ENCODE measurements at places on chromosomes 11 and 22. TPM values are rescaled to one million over a fixed set of nuclear protein-coding genes. Genes with fewer than 3 reads are reported as not detected.

The MISFA gene
- polyA plus RNA-seq, result 11.1 TPM

The OR51B2 gene
- not detected for polyA plus RNA-seq

The NFAM1 gene
- polyA plus RNA-seq, result 0.69 TPM

The SCGB1C1 gene
- not detected for polyA plus RNA-seq

The DDI1 gene
- not detected for polyA plus RNA-seq

The ZP1 gene
- polyA plus RNA-seq, result 0.33 TPM

The FGF19 gene
- polyA plus RNA-seq, result not detected

Measured in heart left ventricle (tissue), 16 donors.